ENCODE measurements at places on chromosomes 5 and 9. TPM values are rescaled to one million over a fixed set of nuclear protein-coding genes. Genes with fewer than 3 reads are reported as not detected.

DNA sequence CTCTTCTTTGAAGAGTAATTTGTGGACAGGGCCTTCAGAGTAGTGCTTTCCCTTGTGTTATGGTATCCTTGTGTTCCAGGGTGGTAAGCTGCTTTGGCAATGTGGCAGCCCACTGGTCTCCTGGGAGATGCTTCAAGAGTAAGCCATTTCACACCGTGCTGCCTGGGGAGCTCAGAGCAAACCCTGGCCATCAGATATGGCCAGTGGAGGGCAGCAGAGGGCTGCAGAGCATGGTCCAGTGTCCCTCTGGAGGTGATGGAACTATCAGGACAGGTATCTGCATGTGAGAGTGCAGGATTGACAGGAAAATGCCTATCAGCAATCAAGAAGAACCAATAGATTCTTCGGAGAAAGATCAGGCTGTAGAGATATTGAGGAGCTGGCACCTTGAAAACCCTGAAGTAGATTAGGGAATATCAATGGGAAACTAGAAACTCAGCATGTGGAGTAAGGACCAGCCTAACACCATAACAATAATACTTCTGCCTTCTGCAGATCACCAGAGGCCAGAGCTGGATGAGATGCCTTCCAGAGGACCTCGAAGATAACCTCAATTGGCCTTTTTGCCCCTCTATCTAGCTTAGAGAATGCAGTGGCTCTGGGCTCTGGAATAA is 90.8 kb downstream of the PLPPR1 start:
- H3K4me1 ChIP-seq = no peaks in the 10 kb centered on the region
- no peaks in the 10 kb centered on the region for H3K27me3 ChIP-seq
- H3K4me3 ChIP-seq = no peak overlapping the region
- H3K27ac ChIP-seq = no peak overlapping the region

PTGDS gene
- 0.49 TPM for total RNA-seq

DNA sequence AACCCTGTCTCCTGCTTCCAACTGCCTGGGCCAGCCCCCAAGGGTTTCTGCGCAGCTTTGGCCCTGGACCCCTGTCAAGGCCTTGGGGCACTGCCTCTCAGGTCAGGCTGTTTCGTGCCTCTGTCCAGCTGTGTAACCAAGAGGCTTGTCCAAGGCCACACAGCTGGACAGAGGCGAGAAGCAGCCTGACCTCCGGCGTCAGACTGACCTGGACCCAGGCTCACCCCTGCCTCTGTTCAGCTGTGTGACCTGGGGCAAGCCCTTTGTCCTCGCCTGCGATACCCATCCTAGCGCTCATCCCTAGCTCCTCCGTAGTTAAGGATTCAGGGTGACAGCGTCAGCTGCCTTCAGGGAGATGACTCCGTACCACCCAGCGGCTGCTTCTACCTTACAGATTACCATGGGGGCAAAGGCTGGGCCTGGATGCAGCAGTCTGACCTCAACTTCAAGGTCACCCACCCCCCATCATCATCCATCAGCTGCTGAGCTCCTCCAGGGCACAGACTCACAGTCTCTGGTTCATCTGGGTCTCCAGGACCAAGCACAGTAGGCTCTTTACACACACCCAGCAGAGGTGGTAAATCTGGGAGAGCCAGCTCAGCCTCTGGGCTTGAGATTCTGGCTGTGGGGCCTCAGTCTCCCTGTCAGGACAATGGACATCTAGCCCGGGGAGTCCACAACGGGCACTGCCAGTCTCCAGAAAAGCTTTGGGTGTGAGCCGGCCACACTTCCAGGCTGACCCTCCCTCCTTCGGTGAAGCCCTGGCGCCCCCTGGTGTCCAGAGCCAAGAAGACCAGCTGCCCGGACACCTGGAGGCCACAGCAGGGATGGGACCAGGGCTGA is 7.9 kb downstream of the AK1 start:
- peaks cover 16% of the 10 kb centered on the region for H3K4me1 ChIP-seq
- no peak overlapping the region for H3K4me3 ChIP-seq
- no peaks in the 10 kb centered on the region for H3K36me3 ChIP-seq
- no peak overlapping the region for H3K27ac ChIP-seq

IL4 gene
- 6.8 TPM for total RNA-seq

DNA sequence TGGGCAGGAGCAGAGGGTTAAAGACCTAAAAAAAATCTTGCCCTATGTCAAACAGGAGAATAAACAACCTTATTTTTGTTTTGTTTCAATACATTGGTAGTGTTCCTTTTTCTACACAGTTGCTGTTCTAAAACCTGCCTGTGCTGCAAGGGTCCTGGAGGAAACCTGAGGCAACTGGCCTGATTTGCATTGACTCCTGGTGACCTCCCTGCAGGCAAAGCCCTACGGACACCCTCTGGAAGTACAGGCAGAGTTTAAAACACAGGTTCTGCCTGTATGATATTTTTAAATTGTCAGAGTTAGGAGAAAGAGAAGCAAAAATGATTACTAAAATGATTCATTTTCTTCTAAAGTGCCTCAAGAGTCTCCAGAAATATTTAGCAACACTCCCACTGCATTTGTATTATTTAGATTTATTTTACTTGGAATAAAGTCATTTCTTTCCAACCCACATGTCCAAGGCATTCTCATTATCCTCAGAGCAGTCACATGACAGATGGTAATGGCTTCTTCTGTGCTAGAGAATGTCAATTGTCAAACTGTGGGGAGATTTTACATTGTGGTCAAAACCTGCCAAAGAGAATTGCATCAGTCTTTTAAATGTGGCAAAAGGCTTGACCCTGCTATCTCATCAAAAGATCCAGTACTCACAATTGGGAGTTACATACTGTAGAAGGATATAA is 559.6 kb downstream of the CETN3 start:
- DNase-seq = no peak
- no peaks in the 10 kb centered on the region for H3K36me3 ChIP-seq
- no peaks in the 10 kb centered on the region for H3K4me1 ChIP-seq
- H3K4me3 ChIP-seq = no peak overlapping the region
- no peaks in the 10 kb centered on the region for H3K27me3 ChIP-seq

DNA sequence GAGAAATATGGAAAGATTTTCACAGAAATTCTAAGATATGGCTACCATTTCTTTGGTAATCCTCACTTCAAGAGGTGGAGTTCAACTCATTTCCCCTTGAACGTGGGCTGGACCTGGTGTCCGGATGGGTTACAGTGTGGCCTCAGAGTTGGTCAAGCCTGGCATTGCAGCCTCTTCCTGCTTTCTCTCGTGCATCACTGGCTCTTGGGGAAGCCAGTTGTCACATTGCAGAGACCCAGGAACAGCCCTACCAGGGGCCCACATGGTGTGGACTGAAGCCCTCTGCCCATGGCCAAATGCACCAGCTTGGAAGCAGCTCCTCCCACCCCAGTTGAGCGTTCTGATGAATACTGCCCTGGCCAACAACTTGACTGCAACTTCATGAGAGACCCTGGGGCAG is 47.7 kb upstream of the FCN1 start:
- DNase-seq = no peak
- H3K4me1 ChIP-seq = no peaks in the 10 kb centered on the region
- H3K4me3 ChIP-seq = no peak overlapping the region
- H3K27ac ChIP-seq = no peak overlapping the region
- no peaks in the 10 kb centered on the region for H3K36me3 ChIP-seq

RASA1 gene
- total RNA-seq = 27.1 TPM

GRCh38 chr9:78898234-78898633 is 601.3 kb downstream of the PSAT1 start:
- no peaks in the 10 kb centered on the region for H3K27me3 ChIP-seq
- no peak overlapping the region for H3K27ac ChIP-seq
- H3K4me3 ChIP-seq = no peak overlapping the region
- no peaks in the 10 kb centered on the region for H3K4me1 ChIP-seq

FAM221B gene
- total RNA-seq = not detected

- DNase-seq = no peak
- no peaks in the 10 kb centered on the region for H3K36me3 ChIP-seq
- H3K4me3 ChIP-seq = no peak within 1 kb of the TSS
These were observed at the start of gene PFN3 for GRCh38 chr5:177399997-177400868. TSS of gene PFN3 (minus strand) at chr5:177400661. CDS start at chr5:177400576, 85 bp downstream.

GRCh38 chr9:101849102-101849707 is 110.8 kb upstream of the GRIN3A start:
- no peaks in the 10 kb centered on the region for H3K36me3 ChIP-seq
- no peak overlapping the region for H3K27ac ChIP-seq
- H3K4me3 ChIP-seq = no peak overlapping the region
- H3K27me3 ChIP-seq = no peaks in the 10 kb centered on the region
- DNase-seq = no peak

DNA sequence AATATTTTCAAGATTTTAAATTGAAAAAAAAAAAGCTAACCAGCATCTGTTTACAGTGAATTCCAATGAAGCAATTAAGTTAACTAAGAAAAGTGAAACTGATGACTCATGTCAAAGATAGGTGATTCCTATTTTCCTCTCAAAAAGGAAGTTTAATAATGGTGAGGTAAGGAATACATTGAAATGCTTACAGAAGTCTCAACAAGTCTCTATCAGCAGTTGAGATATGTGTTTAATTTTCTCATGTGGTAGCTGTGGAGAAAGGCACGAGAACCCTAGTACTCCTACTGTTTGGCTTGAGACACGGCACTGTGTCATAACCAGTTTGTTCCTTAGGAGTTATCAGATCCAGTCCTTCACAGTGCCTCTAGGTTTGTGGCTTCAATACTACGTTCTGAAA is 114.5 kb downstream of the SLC25A46 start:
- H3K36me3 ChIP-seq = no peaks in the 10 kb centered on the region
- no peak overlapping the region for H3K27ac ChIP-seq
- DNase-seq = no peak
- H3K4me1 ChIP-seq = no peaks in the 10 kb centered on the region
- H3K4me3 ChIP-seq = no peak overlapping the region
- no peaks in the 10 kb centered on the region for H3K27me3 ChIP-seq

DNA sequence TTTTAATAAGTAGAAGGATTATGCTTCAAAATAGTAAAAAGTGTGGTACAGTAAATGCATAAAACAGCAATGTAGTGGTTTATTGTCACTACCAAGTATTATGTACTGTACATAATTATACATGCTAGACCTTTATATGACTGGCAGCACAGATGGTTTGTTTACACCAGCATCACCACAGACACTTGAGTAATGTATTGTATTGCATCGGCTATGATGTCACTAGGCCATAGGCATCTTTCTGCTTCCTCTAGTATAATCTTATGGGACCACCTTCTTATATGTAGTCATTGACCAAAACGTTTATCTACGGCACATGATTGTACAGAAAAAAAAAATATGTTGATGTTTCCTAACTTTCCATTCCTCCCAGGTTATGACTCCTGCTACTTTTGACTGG is 31.9 kb upstream of the SSBP2 start:
- DNase-seq = no peak
- H3K27me3 ChIP-seq = no peaks in the 10 kb centered on the region
- H3K36me3 ChIP-seq = no peaks in the 10 kb centered on the region
- no peak overlapping the region for H3K27ac ChIP-seq
- peaks cover 13% of the 10 kb centered on the region for H3K4me1 ChIP-seq
- H3K4me3 ChIP-seq = no peak overlapping the region

ALDH1A1 gene
- 0.26 TPM for total RNA-seq

DBH gene
- not detected for total RNA-seq

P4HA2 gene
- 7.9 TPM for total RNA-seq

- no peak for DNase-seq
- no peaks in the 10 kb centered on the region for H3K27me3 ChIP-seq
These were observed 38.3 kb downstream of the MOCS2 start for GRCh38 chr5:53071298-53071697.

- H3K4me3 ChIP-seq = no peak overlapping the region
- H3K27me3 ChIP-seq = no peaks in the 10 kb centered on the region
- DNase-seq = no peak
- H3K4me1 ChIP-seq = peaks cover 15% of the 10 kb centered on the region
- no peaks in the 10 kb centered on the region for H3K36me3 ChIP-seq
These were observed 141.3 kb downstream of the C9orf50 start for GRCh38 chr9:129479631-129480011.

Measured in CD8-positive, alpha-beta memory T cell (primary cell).